Fibroblast of villous mesenchyme (primary cell): ENCODE measurements at places on chromosomes 3 and 15. TPM values are rescaled to one million over a fixed set of nuclear protein-coding genes. Genes with fewer than 3 reads are reported as not detected.

Gene TERC
- 168 and 175 TPM in 2 replicates for total RNA-seq

GRCh38 chr3:31219131-31219843, 313.4 kb upstream of the STT3B start:
- DNase-seq, result peak; percentile 48

GRCh38 chr3:57715686-57716085, 22.8 kb upstream of the DENND6A start:
- DNase-seq, result no peak

Gene MUC20
- 0.32 and 0.43 TPM in 2 replicates for total RNA-seq

- no peak for DNase-seq
These were observed 113.9 kb downstream of the MEGF11 start for GRCh38 chr15:66139591-66140207.

- DNase-seq, result no peak
These were observed 10.0 kb downstream of the HEXA start for GRCh38 chr15:72365844-72366243.

Gene SMAD3
- total RNA-seq, result 30.3 and 67.8 TPM in 2 replicates

DNA sequence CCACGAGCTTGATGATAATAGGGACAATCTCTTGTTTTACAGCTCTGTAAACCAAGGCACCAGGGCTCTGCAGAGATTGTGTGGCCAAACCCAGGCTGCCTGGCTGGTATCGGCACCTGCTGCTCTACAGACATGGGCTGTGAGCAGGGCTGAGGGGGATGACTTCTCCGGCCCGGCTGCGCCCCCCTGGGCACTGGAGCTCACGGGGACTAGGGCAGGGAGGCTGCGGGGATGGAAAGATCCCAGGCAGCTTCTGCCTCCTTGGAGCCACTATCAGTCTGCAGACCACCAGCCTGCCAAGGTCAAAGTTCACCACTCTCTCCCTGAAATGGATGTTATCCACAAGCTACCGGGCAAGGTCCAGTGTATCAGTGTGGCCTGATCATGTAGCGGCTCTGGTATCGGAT, 22.0 kb upstream of the PIGZ start:
- DNase-seq, result no peak

GRCh38 chr3:63351159-63352007, 73.3 kb downstream of the SYNPR start:
- DNase-seq, result peak; percentile 64

Gene GOLGA6A
- not detected in 2 replicates for total RNA-seq

DNA sequence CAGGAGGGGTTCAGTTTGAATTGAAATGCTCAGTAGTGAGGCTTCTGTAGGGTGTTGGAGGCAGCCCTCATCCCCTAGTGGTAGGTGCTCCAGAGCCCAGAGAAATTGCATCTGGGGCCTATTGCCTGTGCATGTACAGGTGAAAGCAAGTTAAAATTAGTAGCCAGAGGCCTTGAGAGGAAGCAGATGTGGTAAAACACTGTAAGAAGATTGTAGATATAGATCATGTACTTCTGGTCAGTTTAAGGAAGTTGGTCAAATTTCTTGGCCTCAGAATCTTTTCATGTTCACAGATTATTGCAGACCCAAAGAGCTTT, 34.6 kb downstream of the IGSF10 start:
- DNase-seq, result no peak

GRCh38 chr3:30248423-30248822, 358.0 kb upstream of the TGFBR2 start:
- DNase-seq, result peak; percentile 64

DNA sequence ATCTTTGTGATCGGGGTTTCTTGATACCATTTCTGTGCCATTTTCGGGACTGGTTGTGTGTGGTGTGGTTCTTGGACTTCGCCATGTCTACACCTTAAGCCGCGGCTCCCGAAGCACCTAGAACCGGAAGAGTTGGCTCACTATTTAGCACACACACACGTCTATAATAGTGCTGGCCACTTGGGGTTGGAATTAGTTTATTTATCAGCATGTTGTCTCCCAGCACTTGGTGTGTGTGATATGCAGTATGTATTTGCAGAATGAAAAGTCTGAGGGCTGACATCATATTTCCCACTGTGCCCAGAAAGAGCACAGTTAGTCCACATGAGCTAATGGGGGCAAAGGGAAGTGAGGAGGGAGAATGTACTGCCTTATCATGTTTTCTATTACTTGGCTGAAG, 23.6 kb downstream of the MLH1 start:
- DNase-seq, result no peak

Gene SLC24A5
- total RNA-seq, result not detected in 2 replicates

DNA sequence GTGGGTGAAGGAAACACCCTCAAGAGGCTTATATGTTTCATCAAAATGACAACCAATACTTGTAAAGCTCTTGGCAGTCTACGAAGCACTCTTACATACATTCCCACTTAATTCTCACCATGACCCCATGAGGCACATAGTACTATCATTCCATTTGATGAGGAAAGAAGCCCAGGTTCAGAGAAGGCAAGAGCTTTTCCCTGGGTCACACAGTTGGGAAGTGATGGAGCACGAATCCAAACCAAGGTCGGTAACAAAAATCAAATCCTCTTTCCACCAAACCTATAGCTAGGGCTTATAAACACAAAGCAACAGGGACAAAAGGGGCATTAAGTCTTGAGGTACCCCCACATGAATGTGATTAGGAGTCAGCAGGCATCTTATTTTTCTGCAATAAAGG, 187.1 kb downstream of the UACA start:
- DNase-seq, result no peak

- DNase-seq, result no peak
These were observed 94.0 kb upstream of the LRRN1 start for GRCh38 chr3:3705090-3705775.

GRCh38 chr15:89088605-89089315, 504 bp downstream of the ABHD2 start:
- DNase-seq, result no peak

GRCh38 chr3:115092220-115092791, 54.8 kb downstream of the ZBTB20 start:
- peak; percentile 56 for DNase-seq

Gene FBLN2
- total RNA-seq, result 30.2 and 50.6 TPM in 2 replicates

DNA sequence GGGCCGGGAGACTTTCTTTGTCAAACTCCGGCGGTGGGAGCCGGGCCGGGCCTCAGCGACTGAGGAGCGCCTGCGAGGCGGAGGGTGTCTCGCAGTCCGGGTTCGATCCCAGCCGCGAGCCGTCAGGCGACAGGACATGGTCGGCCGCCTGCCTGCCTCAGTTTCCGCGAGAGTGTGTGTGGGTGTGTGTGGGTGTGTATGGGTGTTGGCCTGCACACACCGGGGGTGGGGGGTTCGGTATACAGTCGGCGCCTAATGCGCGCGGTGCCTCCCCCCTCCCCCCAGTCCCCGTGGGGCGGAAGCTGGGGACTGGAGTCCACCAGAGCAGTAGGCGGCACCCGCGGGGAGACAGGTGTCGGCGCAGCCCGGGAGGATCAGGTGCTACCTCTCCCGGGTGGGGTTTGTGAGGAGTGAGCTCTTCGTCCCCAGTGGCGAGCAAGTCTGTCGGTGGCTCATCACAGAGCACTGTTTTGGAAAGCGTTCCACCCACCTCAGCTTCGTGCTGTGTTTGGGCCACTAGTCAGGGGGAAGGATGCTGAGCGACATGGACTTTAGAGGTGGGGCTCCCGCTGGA, 246.3 kb downstream of the GOLGA6L6 start:
- DNase-seq, result no peak

- DNase-seq, result no peak
These were observed 35.4 kb downstream of the RNU5B-1 start for GRCh38 chr15:65339920-65340319.

- DNase-seq, result peak; percentile 84
These were observed at the start of gene ISLR for GRCh38 chr15:74173380-74174218. TSS of gene ISLR (plus strand) at chr15:74173710. CDS start at chr15:74174859, 1,149 bp downstream.

DNA sequence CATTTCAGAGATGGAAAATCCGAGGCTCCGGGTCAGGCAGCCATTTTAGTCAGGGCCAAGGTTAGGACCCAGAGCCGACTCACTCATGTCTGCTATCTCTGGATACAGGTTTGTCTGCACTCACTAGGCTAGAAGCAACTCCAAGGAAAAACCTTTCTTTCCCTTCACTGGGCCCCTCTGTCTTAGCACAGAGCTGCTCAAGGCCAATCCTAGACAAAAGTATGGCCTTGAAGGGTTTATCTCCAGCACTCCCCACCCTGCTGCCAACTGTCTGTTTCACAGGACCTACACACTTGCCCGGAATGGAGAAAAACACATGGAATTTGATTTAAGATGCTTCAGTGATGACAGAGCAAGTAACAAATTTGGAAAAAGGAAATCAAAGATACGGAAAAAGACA, 25.6 kb downstream of the ACAN start:
- DNase-seq, result no peak

Gene C3orf52
- total RNA-seq, result 5.2 and 7.3 TPM in 2 replicates

DNA sequence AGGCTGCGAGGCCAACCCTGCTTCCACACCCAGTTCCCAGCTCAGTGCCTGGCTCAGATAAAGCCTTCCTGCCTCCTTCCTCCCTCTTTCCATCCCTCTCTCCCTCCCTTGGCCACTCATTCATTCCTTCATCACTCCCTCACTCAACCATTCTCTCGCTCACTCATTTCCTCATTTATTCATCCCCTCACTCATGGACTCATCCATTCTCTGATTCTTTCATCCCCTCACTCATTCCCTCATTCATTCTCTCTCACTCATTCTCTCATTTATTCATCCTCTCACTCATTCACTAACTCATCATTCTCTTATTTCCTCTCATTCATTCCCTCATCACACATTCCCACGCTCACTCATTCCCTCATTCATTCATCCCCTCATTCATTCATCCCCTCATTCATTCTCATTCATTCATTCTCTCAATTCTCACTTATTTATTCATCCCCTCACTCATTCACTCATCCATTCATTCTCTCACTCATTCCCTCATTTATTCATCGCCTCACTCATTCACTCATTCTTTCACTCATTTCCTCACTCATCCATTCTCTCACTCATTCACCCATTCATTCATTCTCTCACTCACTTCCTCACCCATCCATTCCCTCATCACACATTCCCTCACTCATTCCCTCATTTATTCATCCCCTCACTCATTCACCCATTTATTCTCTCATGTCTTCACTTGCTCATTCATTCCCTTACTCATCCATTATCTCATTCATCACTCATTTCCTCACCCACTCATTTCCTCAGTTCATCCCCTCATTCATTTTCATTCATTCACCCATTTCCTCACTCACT, 13.2 kb downstream of the ABTB1 start:
- no peak for DNase-seq

DNA sequence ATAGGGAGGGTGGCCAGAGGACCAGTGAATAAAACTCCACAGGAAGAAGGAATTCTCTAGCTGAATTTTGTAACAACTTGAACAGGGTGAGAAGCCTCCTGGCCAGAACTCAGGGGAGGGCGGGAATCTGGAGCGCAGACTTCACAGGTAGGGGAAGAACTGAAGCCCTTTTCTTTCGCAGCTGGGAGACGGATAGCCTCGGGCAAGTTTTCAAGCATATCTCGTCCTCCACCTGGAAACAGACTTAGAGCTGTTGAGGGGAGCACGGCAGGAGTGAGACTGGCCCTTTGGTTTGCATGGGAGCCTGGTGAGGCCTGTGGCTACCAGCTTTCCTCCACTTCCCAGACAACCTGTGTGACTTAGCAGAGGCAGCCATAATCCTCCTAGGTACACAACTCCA, 10.9 kb upstream of the RPL39L start:
- no peak for DNase-seq

Gene CORO2B
- total RNA-seq, result 8.7 and 9.5 TPM in 2 replicates

- peak; percentile 91 for DNase-seq
These were observed at the start of gene TFRC for GRCh38 chr3:196081834-196082618. TSS of gene TFRC (minus strand) at chr3:196082090. CDS start at chr3:196077099, 4,991 bp downstream.

Gene GOLGA8S
- under 0.01 TPM in 2 replicates for total RNA-seq

Gene SAMMSON
- total RNA-seq, result not detected in 2 replicates

GRCh38 chr3:71130471-71131374, 452.8 kb downstream of the FOXP1 start:
- peak; percentile 86 for DNase-seq

GRCh38 chr3:51382947-51383578, 2.0 kb upstream of the MANF start:
- no peak for DNase-seq

GRCh38 chr3:50961386-50961785, 286.7 kb downstream of the DOCK3 start:
- DNase-seq, result no peak

- peak; percentile 90 for DNase-seq
These were observed 67.5 kb downstream of the TMEM44 start for GRCh38 chr3:194565597-194566190.

GRCh38 chr3:186172353-186172752, 63.5 kb upstream of the ETV5 start:
- no peak for DNase-seq

GRCh38 chr3:138114988-138115971, at the start of gene DZIP1L:
TSS of gene DZIP1L (minus strand) at chr3:138115608. CDS start at chr3:138103971, 11,637 bp downstream.
- DNase-seq, result peak; percentile 84

DNA sequence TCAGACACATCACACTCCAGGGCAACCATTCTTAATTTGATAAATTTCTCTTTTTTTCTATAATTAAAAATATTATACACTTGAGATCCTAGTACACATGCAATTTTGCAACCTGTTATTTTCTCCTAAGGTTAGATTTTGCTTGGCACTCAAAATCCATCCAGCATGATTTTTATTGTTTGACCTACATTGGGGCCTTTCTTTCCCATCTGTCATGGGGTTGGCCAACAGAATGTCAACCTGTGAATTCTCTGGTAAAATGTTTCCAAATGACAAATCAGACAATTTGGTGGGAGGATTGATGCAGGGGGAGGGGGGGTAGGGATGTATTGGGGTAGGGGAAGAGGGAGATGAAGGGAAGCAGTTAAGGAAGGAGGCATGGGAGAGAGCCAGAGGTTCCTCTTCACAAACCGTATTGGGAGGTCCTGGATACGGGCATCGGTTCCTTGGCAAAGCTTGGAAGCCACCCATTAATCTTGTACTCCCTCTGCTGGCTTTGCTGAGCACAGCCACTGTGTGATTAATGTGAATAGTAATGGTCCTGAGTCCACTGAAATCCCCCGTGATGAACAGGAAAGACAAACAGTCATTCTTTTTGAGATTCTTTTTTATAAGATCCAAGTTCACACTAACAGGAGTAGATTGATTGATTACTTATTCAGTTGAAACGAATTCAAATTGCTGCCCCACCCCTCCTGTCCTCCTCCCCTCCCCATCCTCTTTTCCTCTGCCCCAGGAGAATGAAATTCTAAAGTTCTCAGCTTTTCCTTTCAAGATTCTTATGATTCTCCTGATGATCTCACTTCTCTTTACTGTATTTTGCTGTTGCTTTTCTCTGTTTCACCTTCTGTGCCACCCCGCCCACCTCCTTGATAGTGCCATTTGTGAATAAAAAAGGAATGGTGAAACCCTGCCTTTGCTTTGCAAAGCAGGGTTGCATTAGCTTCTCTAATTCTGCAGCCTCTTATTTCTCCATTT, 82.2 kb upstream of the SLC25A26 start:
- DNase-seq, result peak; percentile 66

- DNase-seq, result no peak
These were observed 33.4 kb downstream of the FEM1B start for GRCh38 chr15:68310804-68311463.

Gene FHIT
- 1.6 and 2.2 TPM in 2 replicates for total RNA-seq

- no peak for DNase-seq
These were observed 90.0 kb upstream of the ICE2 start for GRCh38 chr15:60568914-60569391.

DNA sequence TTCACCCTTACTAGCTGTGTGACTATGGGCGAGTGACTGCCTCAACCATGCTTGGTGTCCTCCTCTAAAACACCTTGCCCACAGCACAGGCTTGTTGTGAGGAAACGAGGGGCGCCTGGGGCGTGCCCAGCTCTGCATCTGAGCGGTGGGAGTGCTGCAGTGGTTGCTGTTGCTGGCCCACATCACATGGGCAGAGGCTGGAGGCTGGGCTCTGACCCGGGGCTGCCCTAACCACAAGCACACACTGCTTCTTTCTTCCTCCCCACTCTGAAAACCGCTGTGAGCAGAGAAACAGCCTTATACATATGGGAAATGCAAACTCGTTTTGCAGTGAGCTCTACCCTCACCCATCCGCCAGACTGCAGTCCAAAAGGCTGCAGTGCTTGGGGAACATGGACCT, 74.8 kb upstream of the RPL32 start:
- DNase-seq, result no peak
